ENCODE measurements at places on chromosomes 4 and X.

GRCh38 chrX:2894885-2895292 lies 34.2 kb downstream of the ARSD start:
- DNase-seq = no peak

DNA sequence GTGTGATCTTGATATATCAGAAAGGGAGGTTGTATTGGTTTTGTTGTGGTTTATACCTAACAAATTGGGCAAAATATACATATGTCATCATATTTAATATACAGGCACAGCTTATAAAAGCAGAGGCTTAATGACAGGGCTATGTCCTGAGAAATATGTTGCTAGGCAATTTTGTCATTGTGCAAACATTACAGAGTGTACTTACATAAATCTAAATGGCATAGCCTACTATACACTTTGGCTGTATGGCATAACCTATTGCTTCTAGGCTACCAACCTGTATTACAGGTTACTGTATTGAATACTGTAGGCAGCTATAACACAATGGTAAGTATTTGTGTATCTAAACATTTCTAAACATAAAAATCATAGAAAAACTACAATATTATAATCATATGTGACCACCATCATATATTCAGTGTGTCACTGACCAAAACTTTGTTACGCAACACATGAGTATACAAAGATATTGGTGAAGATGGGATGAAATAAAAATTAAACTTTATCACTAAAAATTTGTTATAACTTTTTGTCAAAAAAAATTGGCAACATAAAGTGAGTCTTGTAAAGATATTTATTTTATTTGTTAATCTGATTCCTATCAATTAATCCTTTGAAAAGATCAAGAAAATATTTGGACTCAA lies 414.0 kb upstream of the HS3ST1 start:
- no peak for DNase-seq

DNA sequence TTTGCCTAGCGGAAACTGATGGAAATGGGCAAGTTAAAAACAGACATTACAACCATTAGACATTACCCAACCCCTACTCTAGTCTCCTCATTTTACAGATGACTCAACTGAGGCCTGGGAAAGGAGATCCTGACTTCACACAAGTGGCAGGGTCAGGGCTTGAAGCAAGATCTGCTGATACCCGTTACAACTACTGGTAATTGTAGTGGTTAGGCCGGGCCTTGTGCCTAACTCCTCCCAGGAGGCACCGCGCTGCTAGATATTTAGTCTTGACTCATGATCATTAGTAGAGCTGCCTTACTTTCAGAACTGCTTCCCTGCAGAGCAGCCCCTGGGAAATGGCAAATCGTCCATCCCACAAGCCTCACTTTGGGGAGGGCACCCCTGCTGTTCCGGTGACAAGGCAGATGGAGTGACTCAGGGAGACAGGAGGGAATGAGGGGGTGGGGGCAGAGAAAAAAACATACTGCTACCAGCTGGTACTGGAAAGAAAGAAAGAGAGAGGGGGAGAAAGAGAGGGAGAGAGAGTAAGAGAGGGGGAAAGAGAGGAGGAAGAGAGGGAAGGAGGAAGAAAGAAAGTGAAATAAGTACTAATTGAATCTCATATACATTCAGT lies 12.2 kb downstream of the ARHGEF6 start:
- DNase-seq = peak; percentile 65

- DNase-seq = no peak
Measured at GRCh38 chr4:27050731-27051130, 190.1 kb downstream of the STIM2 start.

- DNase-seq = no peak
Measured at GRCh38 chr4:148006001-148006400, 274.1 kb downstream of the ARHGAP10 start.

DNA sequence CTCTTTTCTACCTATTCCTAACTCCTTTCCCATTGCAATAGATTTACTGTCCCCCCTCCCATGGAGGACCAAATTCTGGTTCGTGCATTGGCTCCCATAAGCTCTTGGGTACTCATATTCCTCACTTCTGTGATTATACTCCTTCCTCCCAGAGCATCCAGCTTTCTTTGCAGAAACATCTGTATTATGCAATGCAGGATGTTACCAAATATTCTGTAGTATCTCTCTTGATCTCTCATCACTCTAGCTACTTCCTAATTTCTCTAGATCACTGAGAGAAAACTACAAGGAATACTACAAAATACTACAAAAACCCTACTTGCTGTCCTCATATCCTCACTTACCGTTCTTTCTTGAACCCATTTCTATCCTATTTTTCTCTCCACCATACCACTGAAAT lies 395.9 kb upstream of the HS3ST1 start:
- no peak for DNase-seq
